Left renal cortex interstitium (tissue), 4 donors: ENCODE measurements at places on chromosomes 7 and 10. TPM values are rescaled to one million over a fixed set of nuclear protein-coding genes. Genes with fewer than 3 reads are reported as not detected.
A peak's percentile ranks its signal among the peaks of the same experiment; 100 is the strongest.

DNA sequence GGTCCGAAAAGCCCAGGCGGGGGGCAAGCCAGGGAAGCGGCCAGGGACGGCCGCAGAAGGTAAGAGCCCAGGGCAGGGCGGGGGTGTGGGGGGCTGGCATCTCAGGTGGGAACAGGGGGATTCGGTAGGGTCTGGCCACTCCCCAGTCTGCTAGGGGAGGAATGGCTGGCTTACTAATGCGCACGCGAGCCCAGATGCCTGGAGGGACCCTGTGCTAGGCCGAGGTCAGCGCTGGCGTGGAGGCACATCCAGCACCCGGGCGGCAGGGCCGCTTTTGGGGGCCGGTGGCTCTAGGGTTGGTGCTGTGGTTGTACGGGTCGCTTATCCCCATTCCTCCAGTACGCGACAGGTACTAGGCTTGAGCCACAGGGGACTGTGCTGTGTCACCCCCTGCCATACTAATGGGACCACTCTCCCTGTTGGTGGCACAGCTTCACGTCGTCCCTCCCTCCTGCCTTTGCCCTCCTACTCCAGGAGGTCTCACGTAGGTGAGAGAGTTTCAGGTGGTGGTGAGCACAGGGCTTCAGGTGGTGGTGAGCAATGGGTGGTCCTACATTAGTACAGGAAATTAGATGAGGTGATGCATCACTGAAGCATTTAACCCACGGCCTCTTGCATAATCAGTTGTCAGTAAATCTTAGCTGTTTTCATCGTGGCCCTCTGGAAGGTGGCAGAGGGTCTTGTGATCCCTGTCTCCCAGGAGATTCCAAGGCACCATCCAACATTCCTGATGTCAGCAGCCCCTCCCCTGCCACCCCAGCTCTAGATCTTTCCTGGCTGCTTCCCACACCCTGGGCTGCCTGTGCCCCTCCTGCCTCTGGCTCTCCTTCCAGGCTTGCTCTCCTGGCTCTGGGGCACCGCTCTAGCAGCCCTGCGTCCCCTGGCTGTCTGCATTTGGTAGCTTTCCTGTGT lies 971 bp downstream of the AEBP1 start:
- no peak for DNase-seq

- DNase-seq: no peak
Observed at GRCh38 chr10:79136236-79137005, 67.7 kb downstream of the ZMIZ1 start.

- DNase-seq: no peak
Observed at GRCh38 chr10:1102831-1103230, 46.6 kb downstream of the WDR37 start.

DNA sequence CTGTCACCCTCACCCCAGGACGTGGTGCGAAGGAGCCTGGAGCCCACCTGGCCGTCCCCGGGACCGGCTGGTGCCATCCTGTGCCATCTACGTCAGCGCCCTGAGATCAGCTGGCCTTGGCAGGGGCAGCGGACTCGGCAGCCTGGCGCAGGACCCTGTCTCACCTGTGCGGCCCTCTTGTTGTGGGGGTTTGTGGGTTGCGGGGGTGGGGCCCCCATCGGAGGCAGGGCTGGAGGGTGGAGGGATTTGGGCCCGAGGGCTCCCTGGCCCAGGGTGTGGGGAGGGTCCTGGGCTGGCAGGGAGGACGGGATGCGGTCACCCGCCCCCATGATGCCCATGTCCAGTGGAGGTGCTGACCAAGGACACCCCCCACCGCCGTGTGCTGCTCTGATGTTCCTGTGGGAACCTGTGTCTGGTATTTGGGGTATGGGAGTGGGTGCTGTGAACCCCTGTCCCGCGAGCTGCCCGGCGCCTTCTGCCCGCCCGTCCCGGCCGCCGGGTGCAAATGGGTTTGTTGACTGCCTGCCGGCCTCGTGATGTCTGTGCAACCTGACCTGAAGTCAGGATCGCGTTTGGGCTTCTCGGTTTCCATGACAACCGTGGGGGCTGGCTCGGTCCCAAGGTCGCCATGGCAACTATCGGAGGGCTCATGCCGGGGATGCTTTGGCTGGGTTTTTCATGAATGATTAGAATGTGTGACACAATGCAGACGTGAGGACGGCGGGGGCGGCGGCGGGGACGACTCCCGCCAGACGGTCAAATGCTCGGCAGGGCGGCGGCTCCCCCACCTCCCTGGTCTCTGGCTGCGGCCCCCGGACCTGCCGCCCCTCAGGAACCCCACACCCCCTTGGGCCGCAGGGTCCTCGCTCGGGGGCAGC lies 7.3 kb downstream of the MAFK start:
- DNase-seq: peak; percentile 89

GRCh38 chr7:92242972-92243371 lies 2.7 kb downstream of the KRIT1 start:
- no peak for DNase-seq

GRCh38 chr10:80542053-80542452 lies 4.4 kb downstream of the SH2D4B start:
- no peak for DNase-seq

DNA sequence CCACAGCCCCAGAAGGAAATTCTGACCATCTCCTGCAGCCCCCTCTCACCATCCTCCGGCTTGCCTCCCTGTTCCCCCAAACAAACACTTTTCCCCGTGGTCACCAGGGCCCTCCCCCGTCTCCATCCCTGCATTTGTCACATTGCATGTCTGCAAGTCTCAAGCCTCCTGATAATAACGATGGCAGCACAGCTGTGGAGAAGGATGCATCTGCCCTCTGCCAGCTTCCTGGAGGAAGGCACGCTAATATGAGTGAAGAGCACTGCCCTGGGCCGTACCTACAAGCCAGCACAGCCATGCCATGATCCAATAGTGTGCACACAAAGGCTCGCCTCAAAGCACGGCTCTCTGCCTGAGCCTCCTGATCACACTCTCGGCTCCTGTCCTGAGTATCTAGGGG lies 98.5 kb downstream of the SLIT1 start:
- no peak for DNase-seq

MALRD1 gene
- polyA plus RNA-seq: 1.6 TPM

MLXIPL gene
- polyA plus RNA-seq: 3.0 TPM

WDR37 gene
- polyA plus RNA-seq: 14.5 TPM
